ENCODE measurements at places on chromosomes 1 and 21.

DNA sequence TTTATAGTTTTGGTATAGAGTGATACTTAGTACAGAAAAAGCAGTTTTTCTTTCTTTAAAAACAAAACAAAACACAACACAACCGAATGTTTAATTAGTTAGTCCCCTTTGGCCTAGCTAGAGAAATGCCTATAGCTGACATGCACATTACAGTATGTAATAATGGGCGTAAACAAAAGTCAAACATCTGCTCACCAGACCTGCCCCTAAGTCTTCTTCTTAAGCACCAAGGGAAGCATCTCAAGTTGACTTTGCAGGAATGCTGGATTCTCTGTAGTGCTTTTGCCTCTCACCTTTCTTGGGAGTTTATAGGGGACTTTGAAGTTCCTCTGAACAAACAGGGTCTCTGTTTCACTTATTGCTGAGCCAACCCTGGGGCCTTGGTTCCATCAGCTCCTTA is 143.7 kb downstream of the TM2D1 start:
- no peak for DNase-seq

DNA sequence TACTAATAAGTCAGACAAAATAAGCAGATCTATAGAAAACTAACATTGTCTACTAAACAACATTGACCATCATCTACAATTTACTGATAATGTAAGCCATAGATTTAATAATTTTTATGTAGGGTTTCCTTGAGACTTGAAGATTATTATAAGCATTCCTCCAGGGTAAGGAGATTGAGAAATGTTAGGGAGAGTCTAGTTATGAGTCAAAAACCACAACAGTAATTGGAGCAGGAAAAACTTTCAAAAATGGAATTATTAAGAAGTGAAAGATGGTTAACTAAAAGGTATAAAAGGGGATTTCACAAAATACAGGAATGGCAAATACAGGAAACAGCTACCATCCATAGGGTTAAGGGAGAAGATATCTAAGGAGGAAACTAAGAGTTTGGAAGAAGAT is 12.4 kb upstream of the UHMK1 start:
- DNase-seq: no peak

DNA sequence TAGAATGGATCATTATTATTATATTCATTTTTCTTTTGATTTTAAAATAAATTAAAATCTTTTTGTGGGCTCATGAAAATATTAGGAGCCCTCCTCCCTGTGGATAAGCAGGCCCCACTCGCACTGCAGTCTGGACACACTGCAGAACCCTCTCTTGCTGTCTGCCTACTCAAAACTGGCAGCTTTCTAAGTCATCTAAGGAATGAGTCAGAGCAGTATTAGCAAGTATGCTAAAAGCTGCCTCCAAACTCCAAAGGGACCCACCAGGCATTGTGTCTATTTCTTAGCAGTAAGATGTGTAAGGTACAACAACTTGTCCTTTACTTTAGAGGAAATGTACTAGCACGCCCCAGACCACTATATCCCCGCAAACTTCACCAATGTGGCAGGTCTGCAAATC is 108.8 kb downstream of the SYF2 start:
- DNase-seq: no peak

GRCh38 chr1:30611741-30612309 is 111.6 kb downstream of the MATN1 start:
- no peak for DNase-seq

GRCh38 chr1:66570196-66570595 is 36.2 kb downstream of the SGIP1 start:
- DNase-seq: no peak

GRCh38 chr1:165899461-165899941 is 72.1 kb downstream of the UCK2 start:
- no peak for DNase-seq

- DNase-seq: no peak
These were observed 83.2 kb upstream of the RHOU start for GRCh38 chr1:228652116-228652515.

GRCh38 chr21:32093646-32094462 is 185.0 kb downstream of the MIS18A start:
- DNase-seq: no peak

- DNase-seq: no peak
These were observed 38.5 kb downstream of the EPHA2 start for GRCh38 chr1:16117369-16117768.

DNA sequence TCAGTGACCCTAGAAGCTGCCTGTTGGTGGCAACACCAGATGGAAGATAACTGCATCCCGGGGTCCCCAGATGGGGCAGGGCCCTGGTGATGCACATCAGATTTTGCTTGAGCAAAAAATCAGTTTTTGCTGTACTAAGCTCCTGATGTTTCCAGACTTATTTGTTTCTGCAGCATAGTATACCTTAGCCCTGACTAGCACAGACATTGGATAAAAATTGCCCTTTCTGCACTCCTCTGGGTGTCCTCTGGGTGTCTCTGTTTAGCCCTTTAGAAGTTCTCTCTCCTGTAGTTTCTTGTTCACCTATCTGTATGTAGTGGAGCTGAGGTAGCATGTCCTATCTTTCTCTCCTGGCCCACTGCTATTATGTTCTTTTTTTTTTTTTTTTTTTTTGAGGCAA is 30.3 kb upstream of the PLA2G2C start:
- no peak for DNase-seq

DNA sequence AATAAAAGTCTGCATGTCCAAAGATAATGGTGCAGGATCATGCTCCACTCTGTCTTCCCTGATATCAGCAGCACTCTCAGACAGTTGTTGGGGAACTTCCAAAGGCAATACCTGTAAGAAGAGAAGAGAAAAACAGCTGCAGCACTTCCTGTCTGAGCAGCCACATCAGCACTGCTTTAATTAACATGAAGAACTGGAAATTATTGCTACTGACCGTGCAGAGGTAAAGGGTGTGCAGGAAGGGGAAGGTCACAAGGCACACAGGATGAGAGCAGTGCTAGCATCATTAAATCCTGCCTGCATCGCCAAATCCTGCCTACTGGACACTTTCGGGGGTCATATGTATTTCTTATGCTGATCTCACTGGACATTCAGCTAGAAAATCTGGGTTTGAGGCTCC is 379.0 kb downstream of the LMX1A start:
- no peak for DNase-seq

DNA sequence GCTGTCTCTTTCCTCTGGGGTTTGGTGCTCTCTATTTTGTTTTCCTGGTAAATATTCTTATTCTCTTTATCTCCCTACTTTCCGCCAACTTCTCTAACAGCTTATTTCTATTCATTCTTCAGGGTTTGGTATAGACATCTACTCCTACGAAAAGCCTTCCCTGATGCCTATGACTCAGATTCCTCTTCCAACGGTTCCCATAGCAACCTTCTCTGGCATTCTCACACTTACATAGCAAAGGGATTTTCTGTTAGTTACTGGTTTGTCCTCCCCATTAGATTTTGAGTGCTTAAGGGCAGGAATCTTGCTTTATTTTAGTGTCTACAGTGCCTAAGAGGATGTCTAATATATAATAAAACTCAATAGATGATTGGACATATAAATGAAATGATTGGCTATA is 407.6 kb upstream of the DEPDC1 start:
- DNase-seq: no peak

GRCh38 chr1:243982447-243983018 is 68.5 kb upstream of the ZBTB18 start:
- DNase-seq: no peak

DNA sequence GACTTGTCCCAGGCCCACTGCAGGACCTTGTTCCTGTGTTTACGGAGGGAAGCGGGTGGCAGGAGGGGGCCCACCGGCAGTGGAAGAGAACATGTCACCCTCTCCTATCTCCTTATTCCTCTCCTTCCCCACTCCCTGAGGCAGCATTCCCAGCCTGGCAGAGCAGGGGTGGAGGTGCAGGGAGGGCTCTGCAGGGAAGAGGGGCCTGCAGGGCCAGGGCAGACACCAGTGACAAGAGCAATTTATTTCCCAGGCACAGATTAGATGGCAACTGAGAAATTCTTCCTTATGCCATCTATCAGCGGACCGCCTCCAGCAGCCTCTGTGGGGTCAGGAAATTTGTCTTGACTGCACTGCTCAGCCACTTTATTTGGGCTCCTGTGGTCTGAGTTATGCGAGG is 105.8 kb downstream of the DDX20 start:
- DNase-seq: no peak

- DNase-seq: no peak
These were observed 293.6 kb downstream of the PTPRC start for GRCh38 chr1:198932351-198932991.

Data from AG04450 (cell line).